ENCODE measurements at places on chromosomes 4 and X.
A peak's percentile ranks its signal among the peaks of the same experiment; 100 is the strongest.

- DNase-seq: no peak
Measured at GRCh38 chr4:5330339-5330989, 279.2 kb downstream of the STK32B start.

- DNase-seq: no peak
Measured at GRCh38 chrX:9153300-9153699, 119.4 kb upstream of the FAM9B start.

- no peak for DNase-seq
Measured at GRCh38 chr4:122759639-122760310, 27.3 kb downstream of the BBS12 start.

DNA sequence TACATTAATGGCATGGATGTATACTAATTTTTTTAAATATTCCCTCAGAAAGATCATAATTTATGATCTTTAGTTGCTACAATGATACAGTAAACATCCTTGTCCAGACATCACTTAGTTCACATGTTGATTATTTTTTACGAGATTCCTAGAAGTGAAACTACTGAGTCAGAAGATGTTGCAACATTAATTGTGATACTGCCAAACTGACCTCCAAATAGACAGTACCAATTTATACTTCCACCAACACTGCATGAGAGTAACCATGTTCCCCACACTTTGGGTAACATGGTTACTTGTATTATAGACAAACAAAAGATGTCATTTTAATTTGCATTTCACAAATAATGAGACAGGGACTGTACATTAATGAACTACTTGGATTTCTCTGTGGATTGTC lies 19.6 kb downstream of the RCHY1 start:
- no peak for DNase-seq

GRCh38 chrX:4249401-4249800 lies 536.0 kb upstream of the PRKX start:
- no peak for DNase-seq

- DNase-seq: no peak
Measured at GRCh38 chr4:158841540-158841939, 72.7 kb downstream of the FNIP2 start.

DNA sequence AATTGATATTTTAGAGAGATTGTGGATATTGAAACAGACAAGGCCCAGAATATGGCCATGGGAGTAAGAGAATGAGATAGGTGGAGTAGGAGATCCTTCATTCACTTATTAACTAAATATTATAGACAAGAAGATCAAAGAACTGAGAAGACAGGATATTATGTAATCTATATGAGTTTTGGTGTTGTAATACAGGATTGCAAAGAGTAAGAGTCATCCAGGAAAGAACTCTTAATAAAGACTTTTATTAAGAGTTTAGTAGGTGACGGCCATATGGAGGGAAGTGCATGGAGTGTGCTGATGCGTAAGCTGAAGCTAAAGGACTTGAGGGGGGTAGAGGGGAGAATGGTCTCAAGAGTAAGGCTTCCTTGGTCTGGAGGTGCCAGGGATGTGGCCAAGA lies 153.7 kb downstream of the VEGFC start:
- no peak for DNase-seq

- DNase-seq: no peak
Measured at GRCh38 chrX:16876696-16877095, 6.5 kb upstream of the RBBP7 start.

GRCh38 chr4:132016703-132017350 lies 1132.3 kb upstream of the PCDH10 start:
- DNase-seq: no peak

GRCh38 chr4:101400096-101400495 lies 52.8 kb upstream of the PPP3CA start:
- DNase-seq: peak; percentile 21

- no peak for DNase-seq
Measured at GRCh38 chr4:173652283-173652931, 122.4 kb upstream of the HAND2 start.

GRCh38 chr4:168856312-168856711 lies 153.7 kb downstream of the CBR4 start:
- no peak for DNase-seq

- DNase-seq: no peak
Measured at GRCh38 chr4:53559021-53559620, 32.2 kb downstream of the LNX1 start.

DNA sequence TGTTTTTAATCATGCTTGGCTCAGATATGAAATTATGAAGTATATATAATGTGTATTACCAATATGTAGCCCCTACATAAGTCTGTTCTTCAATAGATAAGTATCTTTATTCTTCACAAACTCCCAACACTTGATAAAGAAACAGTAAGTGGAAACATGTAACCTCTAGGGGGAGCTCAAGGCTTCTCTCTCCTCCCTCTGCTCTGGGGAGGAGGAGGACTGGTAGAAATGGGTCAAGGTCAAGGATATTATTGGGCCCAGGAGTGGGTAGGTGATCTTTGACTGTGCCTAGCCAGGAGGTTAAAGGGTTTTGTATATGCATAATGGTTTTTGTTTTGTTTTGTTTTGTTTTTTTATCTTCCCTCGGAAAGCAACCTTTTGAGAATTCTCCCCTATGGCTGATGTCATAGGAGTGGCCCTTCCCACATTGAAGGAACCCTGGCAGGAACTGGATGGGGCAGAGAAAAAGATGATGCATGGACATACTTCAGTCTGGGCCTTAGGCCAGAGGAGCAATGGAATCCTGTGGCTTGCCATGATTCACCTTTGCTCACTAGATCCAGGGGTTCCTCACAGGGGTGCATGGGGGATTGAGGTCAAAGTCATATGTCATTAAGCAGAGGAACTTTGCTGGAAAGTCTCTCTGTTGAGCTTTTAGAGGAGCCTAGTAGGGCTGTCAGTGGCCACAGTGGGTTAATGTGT lies 460.3 kb downstream of the MID1IP1 start:
- DNase-seq: no peak

DNA sequence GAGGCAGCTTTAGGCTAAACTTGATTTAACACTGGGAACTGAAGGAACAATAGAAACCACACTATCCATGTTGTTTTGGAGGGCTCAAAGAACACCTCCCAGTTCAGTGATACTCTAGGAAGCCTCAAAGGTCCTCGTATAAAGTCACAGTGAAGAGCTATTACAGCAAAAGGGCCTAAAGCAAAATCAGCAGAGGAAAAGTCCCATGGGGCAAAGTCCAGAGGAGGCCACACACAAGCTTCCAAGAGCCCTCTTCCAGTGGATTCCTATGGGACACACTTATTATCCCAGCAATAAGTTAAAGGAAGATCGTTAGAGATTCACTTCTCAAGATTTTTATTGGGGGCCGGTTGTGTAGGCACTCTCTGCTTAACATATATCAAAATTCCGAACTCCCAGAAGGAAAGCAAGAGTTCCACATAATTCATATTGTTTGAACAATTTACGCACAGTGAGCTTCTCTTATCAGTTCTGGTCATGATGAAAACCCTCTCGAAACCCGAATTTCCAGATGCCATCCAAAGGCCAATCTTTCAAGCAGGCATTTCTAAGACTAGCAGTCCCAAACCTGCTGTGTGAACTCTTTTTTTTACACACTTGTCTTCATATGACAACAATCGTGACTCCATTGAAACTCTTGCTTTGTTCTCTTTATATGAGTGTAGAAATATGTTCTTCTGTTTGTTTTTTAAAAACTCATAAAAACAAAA lies 53.7 kb downstream of the ANXA5 start:
- no peak for DNase-seq

DNA sequence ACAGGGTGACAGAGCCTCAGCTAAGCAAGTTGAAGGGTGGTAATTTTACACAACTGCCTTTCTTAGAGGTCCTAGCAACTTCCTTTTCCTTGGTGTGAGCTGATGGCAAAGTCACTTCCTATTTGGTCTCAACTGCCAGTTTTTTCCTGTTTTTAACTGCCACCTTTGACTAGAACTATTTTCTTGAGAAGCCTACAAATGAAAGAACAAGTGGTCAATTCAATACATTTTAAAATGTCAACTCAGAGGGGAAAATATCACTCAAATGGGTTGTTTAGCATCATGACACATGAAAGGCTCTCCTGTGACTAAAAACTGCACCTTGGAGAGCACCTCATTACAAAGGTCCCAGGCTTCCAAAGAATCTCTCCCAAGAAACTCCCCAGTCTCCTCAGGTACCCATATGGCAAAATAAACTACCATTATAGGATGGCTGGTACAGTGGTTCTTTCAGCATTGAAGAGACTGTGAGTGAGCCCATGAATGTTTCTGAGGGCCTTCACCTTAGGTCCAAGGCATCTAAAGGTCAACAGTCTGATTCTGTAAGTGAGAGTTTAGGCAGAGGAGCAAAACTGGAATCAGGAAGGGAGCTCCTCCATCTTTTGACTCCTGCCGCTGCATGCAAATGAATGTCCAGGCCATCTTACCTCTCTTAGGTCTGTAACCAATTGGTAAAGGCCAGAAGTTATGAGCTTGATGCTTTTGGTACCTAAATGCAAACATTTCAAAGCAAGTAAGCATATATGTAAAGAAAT lies 5.5 kb upstream of the STK26 start:
- DNase-seq: no peak

All from stimulated activated CD8-positive, alpha-beta memory T cell treated with anti-CD3 and anti-CD28 coated beads, Interleukin-15, amount 100 ng/mL, for 48 hours (primary cell).